ENCODE measurements at places on chromosomes 5 and 9.

GRCh38 chr9:33135470-33135958 lies 31.6 kb downstream of the B4GALT1 start:
- DNase-seq = no peak

DNA sequence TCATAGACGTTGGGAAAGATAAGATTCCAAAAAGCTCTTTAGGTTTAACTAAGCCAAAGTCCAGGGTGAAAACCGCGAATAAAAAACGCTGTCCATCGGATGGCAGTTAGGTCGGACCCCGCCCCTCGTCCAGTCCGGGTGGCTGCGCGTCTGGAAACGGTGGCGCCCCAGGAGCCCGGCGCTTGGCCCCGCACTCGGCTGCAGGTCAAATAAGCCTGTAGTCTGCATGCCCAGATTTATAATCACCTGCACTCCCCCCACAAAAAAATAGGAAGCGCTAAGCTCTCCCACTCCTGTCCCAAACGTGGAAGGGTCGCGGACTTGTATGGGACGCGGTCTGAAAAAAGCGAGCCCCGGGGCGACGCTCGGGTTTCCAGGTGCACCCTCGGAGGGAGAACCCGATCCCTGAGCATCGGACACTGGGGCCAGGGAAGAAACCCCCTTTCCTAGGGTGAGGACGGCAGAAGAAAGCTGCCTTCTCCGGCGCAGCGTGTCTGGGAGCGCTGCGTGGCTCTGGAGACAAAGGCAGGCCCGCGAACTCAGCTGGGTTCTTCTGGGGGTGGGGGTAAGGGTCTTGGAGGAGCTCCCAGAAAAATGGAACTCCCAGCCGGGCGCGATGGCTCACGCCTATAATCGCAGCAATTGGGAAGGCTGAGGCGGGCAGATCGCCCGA lies 923 bp upstream of the ZBTB5 start:
- DNase-seq = no peak

- no peak for DNase-seq
Measured at GRCh38 chr9:14547245-14548060, 145.8 kb downstream of the ZDHHC21 start.

GRCh38 chr5:140044041-140044440 lies 942 bp upstream of the NRG2 start:
- DNase-seq = no peak

DNA sequence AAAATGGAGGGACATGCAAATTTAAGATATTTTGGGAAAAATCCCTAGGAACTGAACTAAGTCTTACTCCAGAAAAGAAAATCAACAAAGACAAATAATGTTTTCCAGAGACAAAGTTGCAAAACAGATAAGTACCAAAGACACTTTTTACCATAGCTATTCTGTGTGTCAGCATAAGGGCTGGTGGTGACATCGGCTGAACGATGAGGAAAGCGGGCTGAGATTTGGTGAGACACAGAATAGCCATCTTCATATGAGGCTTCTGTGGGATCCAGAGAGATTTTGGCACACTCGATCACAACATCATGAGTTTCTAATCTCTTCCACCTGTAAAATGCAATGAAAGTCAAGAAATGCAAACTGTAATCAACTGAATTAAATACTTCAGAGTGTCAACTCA lies 32.3 kb downstream of the TSC1 start:
- no peak for DNase-seq

- no peak for DNase-seq
Measured at GRCh38 chr5:152572812-152573211, 167.7 kb upstream of the NMUR2 start.

DNA sequence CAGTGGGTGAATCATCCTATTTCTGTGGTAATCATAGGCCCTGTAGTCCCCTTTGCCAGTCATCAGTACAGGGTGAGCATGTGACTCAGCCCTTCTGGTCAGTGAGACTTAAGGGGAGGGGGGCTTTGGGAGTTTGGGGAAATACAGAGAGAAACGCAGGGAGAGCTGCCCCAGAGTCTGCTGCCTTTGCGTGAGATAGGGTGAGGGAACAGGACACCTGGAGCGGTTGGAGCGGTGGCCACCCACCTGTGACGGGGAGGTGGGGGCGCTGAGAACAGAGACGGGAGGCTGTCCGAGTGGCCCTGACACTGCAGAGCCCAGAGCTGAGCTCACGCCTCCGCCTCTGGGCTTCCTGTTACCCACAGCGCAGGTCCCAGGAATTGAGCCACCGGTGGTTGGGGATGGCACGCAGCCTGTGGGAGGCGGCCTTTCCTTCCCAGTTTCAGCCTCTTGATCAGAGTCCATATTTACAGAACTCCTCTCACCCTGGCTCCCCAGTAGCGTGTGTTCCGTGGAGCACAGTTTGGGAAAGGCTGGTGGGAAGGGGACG lies 92.0 kb upstream of the ERCC6L2 start:
- DNase-seq = no peak

GRCh38 chr9:109861499-109861898 lies 81.5 kb downstream of the PALM2AKAP2 start:
- DNase-seq = no peak

GRCh38 chr5:82331557-82331956 lies 53.4 kb upstream of the RPS23 start:
- no peak for DNase-seq

GRCh38 chr9:68489646-68490045 lies 51.0 kb downstream of the TMEM252 start:
- no peak for DNase-seq

GRCh38 chr5:34624691-34625090 lies 31.4 kb upstream of the RAI14 start:
- no peak for DNase-seq

DNA sequence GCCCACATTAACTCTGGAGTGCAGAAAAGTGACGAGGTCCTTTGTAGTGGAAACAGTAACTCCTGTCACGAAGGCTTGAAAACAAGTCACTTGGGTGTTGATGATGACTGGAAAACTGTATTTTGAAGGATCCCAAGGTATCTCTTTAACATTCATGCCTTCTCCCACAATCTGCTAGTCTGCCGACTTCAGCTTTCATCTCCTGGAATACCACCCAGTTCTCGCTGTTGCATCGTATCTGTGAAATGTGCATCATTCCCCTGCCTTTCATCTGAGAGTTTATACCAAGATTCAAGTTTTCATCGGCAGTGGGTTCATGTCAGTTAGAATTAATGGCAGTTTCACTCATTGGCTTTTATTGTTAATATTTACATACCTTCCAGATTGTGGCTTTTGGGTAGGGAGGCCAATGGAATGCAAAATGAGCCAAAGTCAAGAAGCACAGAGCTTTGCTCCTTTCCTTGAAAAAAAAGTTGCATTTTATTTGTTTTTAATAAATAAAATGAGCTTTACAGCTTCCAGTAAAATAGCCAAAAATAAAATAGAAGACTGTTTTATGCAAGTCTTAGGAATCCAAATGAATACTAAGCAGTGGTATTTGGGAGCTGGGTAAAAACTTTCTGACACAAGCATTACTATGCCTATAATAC lies 575.2 kb upstream of the WWC1 start:
- no peak for DNase-seq

DNA sequence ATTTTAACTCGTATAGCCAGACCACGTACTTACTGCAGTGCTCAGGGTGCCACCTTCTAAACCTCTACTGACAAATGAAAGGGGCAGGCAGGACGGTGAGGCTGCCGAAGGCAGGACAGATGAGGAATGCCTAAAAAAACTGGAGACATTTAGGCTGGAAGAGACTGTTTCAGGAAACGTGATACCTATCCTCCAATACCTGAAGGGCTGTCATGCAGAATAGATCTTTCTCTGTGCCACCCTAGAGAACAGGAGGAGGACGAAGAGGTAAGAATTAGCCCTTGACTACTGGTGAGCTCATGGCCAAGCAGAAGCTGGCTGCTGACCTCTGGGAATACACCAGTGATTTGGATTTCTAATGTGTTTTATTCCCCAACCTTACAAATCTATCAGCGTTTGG lies 139.4 kb downstream of the EFNA5 start:
- no peak for DNase-seq

DNA sequence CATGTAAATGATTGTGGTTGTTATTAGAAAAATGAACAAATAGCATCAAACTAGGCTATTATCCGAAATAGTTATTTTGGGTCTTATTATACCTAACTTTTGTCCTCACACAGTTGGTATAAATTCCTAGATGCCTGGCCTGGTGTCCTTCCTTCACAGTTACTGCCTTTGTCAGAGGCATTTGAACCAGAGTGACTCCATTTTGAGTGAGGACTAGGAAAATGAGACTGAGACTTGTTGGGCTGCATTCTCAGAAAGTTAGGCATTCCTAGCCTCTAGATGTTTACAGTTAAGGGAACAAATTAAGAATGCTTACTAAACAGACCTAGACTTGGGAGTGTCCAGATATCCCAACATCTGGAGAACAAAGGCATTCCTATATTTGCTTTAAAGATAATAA lies 283.5 kb upstream of the C9orf72 start:
- no peak for DNase-seq

GRCh38 chr5:152422081-152422480 lies 17.0 kb upstream of the NMUR2 start:
- DNase-seq = no peak

DNA sequence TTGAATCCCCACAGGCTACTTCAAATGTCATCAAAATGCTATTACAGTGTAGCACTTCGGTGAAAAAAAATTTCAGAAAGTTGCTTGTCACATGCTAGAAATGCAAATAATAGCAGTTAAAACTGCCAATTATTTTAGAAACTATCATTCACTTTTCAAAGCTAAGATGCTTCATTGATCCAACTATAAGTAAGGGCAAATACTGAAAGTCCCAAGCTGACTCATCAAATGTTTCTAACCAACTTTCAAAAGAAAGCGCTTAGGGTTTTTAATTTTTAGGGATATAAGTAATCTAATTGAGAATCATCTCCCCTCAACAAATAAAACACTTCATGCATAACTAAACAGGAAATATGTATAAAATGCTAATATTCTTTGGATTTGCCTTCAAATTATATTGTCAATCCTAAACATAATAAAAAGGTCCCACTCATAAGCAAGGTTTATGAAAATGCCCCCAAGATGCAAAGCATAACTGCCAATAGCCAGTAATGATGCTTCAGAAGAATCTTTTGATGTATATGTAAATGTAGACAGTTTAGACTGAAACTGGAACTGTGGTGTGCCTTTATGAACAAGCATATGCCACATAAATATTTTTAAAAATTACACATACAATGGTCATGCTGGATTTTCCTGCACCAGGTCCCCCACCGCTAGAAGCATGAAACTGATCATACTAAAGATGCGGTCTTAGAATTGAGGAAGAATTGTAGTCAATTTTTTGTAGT lies 12.2 kb downstream of the ACTL7A start:
- DNase-seq = no peak

DNA sequence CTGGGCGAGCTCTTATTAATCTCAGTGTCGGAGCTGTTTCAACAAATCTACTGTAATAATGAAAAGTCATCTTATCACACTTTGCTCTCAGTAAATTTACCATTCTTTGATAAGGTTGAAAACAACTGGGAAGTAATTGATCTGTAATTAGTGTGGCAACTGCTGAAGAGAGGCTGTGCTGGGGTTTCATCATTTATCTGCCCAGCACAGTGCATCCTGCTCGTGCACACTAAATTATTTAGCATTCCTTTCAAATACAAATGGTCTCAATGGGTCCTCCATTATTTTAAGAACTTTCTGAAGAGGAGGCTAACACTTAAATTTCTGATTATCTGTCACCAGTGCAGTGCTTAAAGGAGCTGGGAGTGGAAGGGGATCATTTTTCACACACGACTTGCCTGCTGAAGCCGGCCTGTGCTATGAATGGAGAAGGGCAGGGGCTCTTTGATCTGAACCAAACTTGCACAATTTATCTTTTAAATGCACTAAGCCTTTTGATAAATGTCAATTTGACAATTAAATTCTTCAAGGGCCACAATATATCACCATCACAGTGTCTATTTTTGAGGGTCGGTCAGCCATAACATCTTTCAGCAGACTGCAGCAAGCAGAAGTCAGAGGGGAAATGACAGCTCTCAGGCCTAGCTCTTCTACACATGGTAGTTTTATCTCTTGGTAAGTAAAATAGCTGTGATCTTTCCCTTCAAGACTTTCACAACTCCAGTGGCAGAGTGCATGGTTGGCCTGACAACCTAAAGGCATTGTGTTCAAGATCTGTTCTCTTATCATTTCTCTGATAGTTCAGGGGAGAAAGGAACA lies 106.4 kb upstream of the EFNA5 start:
- DNase-seq = no peak

- DNase-seq = peak; percentile 74
Measured at GRCh38 chr9:37302277-37302676, 120.2 kb upstream of the GRHPR start.

DNA sequence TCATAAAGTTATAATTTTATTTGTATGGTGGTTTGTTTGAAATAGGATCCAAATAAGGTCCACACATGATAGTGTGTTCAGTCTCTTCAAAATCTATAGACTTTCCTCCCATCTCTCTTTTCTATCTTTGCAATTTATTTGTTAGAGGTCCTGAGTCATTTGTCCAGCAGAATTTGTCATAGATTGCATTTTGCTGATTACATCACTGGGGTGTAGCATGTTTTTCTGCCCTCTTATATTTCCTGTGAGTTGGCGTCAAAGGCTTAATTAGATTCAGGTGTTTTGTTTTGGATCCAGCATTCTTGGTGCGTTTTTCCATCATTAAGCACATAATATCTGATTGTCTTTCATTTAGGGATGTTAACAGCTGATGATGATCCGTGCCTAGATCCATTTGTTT lies 15.0 kb downstream of the CYFIP2 start:
- DNase-seq = peak; percentile 51

DNA sequence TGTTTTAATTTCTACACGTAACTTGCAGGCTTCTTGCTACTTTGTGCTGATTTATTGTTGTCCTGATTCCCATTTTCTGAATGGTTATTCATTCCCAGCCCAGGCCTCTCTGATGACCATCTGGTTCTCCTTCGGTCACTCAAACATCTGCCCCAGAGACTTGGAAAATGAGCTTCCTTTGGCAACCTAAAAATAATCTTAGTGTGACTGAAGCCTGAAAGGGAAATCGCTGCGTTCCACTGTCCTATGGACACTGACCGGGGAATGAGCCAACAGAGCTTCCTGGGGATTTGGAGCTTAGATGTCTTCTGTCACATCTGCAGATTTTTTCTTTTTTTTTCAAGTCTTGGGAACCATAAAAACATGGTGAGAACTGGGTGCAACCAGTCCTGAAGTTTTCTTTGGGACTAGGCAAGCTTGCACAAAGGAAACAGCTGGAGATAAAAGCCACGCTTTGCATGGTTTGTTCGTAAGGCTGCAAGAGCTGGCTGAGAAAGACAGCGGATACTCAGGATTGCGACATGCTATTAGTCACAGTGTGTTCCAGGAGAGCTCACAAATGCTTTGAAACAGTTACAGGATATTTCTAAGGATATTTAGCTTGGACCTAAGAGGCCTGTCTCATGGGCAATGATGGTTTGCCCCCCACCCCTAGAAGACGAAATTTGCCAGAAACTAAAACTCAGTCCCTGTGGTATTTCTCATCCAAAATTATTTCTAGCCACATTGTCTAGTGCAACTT lies 146.2 kb downstream of the GOLPH3 start:
- no peak for DNase-seq

DNA sequence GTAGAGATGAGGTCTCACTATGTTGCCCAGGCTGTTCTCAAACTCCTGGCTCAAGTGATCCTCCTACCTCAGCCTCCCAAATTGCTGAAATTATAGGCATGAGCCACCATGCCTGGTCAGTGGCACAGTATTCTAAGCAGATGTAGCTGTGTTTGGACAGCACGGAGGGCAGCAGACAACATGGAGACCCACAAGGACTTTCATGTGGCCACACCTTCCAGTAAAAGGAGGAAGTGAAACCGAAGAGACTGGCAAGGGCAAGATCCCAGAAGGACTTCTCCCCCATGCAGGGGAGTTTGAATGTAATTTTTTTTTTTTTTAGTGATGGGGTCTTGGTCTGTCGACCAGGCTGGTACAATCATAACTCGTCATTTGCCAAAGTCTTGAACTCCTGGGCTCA lies 172.2 kb downstream of the TRPM3 start:
- DNase-seq = no peak

Measured in CD4-positive, alpha-beta T cell treated with Interleukin-4 for 4 hours (primary cell).